ENCODE measurements at places on chromosomes 5 and 9. TPM values are rescaled to one million over a fixed set of nuclear protein-coding genes. Genes with fewer than 3 reads are reported as not detected.

Gene MED7
- 24.7 TPM for total RNA-seq

Gene PNPLA7
- not detected for total RNA-seq

DNA sequence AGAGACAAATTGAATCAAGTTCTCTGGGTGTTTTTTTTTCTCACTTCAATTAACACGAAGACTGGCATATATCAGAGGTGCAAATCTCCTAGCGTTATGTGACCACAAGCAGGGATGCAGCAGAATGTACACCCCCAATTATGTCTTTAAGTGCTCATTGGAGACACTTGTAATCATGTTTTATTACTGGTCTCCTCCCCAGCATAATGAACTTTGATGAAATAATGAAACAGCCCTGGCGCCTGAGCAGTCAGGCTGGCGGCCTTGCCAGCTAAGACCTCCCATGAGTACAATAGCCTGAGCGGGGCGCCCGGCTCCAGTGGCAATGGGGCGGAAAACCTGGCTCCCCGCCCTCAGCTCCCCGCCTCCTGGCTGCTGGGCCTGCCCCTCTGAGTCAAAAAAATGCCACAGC lies 209.4 kb upstream of the MSX2 start:
- DNase-seq: no peak

GRCh38 chr5:128636361-128636760 lies 98.3 kb upstream of the FBN2 start:
- DNase-seq: no peak

Gene KIF12
- total RNA-seq: 0.85 TPM

Gene SHOC1
- not detected for total RNA-seq

DNA sequence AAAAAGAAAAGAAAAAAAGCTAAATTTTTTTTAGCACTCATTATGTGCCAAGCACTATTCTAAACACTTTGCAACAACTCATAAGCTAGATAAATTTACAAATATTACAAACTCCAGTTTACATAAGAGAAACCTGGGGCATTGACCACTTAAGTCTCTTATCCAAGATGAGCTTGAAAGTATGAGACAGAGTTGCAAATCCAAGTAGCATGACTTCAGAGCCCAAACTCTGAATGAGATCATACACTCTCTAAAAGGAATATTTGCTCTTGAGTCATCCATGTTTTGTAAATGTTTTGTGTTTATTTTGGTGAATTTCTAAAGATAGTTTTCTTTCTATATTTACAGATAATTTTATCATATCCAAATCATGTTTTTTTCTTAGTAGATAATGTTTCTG lies 4.0 kb upstream of the SHOC1 start:
- DNase-seq: no peak
